ENCODE measurements at places on chromosomes 13 and 19.

DNA sequence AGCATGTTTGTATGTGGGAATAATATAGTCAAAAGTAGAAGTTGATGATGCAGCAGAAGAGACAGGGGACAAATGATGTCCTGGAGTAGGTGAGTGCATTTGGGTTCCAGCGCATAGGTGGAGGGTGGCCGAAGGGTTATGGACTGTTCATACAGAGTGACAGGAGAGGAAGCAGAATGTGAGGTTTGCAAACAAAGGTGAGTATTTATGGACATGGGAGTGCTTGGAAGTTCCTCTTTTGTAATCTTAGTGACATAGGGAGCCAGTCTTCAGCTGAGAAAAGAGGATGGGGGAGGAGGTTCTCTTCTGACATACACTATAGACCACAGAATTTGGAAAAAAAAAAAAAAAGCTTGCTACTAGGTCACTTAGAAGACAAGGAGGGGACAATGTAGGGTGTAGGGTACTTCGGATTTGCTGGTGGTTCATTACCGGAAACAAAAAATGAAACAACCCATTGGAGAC lies 331.6 kb downstream of the DLEU7 start:
- no peak for DNase-seq

- DNase-seq: no peak
Measured at GRCh38 chr13:29386246-29386645, 209.2 kb downstream of the SLC7A1 start.

DNA sequence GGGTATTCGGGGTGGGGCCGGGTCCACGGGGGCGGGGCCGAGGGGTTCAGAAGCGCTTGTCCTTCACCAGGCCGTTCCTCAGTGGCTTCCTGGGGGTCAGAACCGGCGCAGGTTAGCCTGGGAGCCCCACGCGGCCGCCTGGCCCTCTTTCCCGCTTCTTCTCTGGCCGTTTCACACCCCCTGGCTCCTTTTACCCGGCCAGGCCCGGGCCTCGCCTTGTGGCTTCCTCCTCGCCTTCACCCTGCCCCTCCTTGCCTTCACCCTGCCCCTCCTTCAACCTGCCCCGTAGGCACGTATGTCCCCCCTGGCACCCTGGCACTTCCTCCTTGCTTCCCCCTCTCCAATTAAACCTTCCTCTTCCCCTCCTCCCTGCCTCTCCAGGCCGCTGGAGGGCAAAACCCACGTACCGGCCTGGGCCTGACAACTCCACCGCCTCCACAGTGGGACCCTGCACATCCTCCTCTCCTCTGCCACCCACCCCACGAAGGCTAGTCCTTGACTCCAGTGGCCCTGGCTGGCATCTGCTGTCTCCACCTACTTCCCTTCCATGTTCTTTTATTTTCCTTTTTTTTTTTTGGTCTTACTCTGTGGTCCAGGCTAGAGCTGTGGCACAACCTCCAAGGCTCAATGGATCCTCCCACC lies 25.3 kb downstream of the CERS1 start:
- DNase-seq: no peak

- DNase-seq: no peak
Measured at GRCh38 chr13:80873589-80873988, 532.7 kb upstream of the SPRY2 start.

DNA sequence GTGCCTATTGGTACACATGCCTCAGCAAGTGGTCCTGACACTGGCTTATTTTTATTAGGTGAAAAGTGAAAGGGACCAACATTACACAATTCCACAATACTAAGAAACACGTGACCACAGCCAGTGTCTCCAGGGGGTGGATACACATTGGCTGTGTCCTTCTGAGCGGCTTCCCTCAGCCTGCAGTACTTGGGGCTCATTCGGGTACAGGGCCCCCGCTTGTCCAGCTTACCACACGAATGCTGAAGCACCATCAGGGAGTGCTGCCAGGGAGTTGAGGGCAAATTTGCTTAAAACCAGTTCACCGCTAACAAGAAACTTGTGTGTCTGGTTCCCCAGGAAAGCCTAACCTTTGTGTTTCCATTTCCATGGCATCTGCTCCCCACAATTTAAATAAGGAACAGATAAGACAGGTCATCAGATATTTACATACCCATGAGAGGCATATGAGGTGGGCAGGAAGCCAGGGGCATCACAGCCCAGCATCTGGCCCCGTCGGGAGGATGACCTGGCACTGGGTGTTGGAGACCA lies 23.3 kb downstream of the PBX4 start:
- no peak for DNase-seq

GRCh38 chr13:99151516-99151915 lies 49.1 kb upstream of the UBAC2 start:
- peak; percentile 54 for DNase-seq

DNA sequence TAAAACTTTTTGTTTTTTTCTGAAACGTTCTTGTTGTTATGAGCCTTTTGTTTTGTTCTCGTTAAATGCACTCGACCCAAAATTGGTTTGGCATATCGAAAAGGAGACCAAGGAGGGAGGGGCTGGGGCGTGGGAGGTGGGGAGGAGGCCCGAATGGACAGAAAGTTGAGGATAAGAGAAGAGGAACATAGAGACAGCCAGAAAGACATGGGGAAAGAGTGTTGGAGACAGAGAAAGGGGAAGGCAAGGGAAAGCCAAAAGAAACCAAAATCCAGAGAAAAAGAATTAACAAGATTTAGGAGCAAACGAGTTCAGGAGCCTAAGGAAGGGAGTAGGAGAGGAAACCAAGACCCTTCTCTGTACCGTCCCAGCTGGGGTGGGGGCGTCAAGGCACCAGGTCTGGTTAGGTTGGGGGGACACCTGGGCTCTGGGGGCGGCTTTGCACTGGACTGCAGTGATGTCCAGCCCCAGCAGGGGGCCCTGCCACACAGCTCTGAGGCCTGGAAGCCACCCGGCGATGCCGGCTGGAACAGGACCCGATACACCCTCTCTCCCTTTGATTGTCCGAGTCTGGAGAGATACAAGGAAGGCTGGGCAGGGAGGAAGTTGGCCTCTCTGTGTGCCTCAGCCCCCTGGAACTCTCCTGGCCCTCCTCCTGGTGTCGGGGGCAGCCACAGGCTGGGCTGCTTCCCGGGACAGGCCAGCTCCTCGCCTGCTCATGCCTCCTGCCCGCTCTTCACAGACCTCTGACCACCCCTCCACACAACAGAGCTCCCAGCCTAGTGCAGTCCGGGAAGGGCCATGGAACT lies 11.6 kb upstream of the ASF1B start:
- DNase-seq: peak; percentile 53

DNA sequence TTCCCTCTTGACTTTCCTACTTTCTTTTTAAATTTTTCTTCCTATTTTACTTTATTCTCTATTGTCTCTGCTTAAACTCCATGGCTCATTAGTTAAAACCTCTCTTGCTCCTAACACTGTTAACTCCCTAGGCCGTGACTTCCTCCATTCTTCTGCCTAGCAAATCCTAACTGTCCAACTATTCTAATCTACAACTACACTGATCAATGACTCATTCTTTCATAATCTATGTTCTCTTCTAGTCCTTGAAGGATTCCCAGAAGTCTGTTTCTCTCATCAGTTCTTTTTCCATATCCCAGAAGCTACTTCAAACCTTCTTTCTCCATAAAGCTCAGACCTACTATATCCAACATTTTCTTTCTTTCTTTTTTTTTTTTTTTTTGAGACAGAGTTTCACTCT lies 66.9 kb downstream of the MICU2 start:
- no peak for DNase-seq

GRCh38 chr19:48918801-48919247 lies 14.7 kb upstream of the DHDH start:
- no peak for DNase-seq

- no peak for DNase-seq
Measured at GRCh38 chr13:71469626-71470025, 397.4 kb downstream of the DACH1 start.

DNA sequence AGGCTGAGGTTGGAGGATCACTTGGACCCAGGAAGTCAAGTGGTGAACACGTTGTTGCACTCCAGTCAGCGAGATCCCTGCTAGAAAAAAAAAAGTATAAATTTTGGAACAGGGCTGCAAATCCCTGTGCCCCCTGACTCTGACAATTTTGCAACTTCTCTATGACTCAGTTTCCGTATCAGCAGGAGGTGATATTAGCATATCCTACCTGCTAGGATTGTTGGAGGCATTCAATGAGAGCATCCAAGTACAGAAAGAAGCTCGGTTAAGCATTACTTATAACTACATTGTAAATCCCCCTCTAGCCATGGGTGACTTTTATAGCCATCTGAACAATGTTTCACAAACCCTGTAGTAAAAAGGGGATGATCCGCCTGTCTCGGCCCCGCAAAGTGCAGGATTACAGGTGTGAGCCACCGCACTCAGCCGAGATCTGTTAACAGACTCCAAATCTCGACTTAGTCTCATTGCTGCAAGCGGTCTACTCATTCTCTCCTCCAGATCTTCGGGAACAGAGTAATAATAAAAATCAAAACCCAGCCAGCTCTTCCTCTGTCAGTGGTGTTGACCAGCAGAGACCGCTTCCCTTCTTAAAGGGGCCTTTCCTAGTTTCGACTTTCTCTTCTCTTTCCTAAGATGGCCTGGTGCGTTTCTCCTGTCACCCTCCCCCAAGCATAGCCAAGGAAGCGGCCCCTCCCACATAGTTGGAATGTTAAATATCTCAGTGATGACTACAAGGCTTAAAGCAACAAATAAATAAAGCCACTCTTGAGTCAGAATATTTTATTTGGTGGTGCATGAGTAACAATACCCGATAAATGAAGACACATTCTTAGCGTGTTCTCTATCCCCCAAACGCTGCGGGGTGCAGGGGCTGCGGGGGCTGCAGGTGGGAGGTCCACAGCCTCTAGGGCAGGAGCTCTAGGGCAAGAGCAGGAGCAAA lies 10.3 kb upstream of the BICRA start:
- no peak for DNase-seq

- DNase-seq: no peak
Measured at GRCh38 chr19:3983936-3984583, 1.2 kb downstream of the EEF2 start.

DNA sequence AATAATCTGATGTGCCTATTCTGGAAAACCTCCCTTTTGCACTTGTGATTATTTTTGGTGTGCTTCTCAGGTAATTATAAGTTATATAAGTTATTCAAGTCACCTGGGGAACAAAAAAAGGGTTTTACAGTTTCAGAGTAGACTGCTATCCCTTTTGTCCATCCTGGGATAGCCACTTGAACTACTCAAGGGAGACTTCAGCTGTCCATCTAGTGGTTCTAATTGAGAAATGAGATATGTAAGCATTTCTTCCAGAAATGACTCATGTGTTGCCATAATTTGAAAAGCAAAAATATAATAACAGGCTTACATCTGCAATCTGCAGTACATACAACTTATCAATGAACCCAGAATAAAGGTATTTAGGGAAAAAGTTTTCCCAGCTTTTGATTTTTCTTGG lies 20.4 kb downstream of the UBL3 start:
- DNase-seq: no peak

- no peak for DNase-seq
Measured at GRCh38 chr13:73250061-73250460, 191.3 kb downstream of the KLF5 start.

DNA sequence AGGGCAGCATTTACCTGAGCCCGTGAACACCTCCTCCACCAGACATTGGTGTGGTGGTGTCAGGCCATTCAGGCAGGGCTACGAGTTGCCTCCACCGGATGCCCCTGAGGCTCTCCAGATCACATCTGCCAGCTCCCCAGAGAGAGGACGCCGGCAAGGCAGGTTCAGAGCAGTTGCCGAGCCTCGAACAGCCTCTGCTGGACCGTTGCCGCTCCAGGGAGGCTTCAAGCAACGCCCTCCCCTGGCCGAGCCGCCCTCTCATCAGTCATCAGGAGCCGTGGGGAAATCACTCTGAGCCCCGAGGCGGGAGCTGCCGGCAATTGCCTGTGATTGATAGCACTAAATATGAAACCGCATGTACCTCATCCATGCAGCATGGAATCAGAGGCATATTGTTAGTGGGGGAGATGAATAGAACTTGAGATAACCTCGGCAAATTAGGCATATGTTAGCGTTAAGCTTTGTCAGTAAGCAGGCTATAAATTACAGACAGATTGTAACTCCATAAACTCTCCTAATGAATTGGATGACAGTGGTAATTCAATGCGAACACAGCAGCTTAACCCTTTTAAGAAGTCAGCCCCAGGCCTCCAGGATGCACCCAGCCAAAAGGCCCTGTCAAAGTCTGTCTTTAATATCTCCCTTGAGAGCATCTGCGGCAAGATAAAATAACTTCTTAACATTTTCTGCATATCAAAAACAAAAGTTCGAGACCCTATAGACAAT lies 29.8 kb upstream of the SPACA7 start:
- DNase-seq: no peak

- no peak for DNase-seq
Measured at GRCh38 chr13:113202912-113203311, 5.6 kb downstream of the PCID2 start.

GRCh38 chr19:47819858-47820257 lies 1.9 kb upstream of the CRX start:
- no peak for DNase-seq

GRCh38 chr13:109274188-109274821 lies 512.1 kb downstream of the IRS2 start:
- no peak for DNase-seq

DNA sequence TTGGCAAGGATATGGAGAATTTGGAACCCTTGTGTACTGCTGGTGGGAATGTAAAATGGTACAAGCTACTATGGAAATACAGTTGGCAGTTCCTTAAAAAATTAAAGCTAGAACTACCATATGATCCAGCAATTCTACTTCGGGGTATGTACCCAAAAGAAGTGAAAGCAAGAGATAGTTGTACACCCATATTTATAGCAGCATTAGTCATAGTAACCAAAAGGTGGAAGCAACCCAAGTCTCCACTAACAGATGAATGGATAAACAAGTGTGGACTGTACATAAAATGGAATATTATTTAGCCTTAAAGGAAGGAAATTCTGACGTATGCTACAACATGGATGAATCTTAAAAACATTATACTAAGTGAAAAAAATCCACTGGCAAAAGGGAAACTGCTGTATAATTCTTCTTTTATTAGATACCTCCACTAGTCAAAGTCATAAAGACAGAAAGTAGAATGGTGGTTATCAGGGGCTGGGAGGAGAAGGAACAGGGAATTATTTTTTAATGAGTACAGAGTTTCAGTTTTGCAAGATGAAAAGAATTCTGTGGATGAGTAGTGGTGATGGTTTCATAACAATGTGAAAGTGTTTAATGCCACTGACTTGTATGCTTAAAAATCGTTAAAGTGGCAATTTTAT lies 141.6 kb downstream of the RXFP2 start:
- DNase-seq: no peak

GRCh38 chr19:27824108-27824507 lies 1388.8 kb downstream of the UQCRFS1 start:
- no peak for DNase-seq

- no peak for DNase-seq
Measured at GRCh38 chr13:50670847-50671496, 172.5 kb downstream of the DLEU7 start.

- no peak for DNase-seq
Measured at GRCh38 chr13:72890546-72890945, 108.6 kb downstream of the PIBF1 start.

GRCh38 chr13:26983543-26984320 lies 187.9 kb downstream of the USP12 start:
- no peak for DNase-seq

GRCh38 chr19:46295401-46296201 lies 1.2 kb upstream of the HIF3A start:
- no peak for DNase-seq

- DNase-seq: no peak
Measured at GRCh38 chr19:6570764-6571163, 20.2 kb downstream of the CD70 start.

GRCh38 chr19:44648631-44649251 lies 5.0 kb downstream of the PVR start:
- no peak for DNase-seq
